ENCODE measurements at places on chromosomes 6 and 20.

GRCh38 chr20:58436868-58437645 lies 48.0 kb downstream of the VAPB start:
- no peak for DNase-seq

GRCh38 chr20:4637081-4637797 lies 84.5 kb upstream of the PRND start:
- no peak for DNase-seq

GRCh38 chr6:8499540-8499939 lies 64.2 kb upstream of the SLC35B3 start:
- DNase-seq: no peak

GRCh38 chr6:38180586-38180985 lies 361.1 kb downstream of the ZFAND3 start:
- no peak for DNase-seq

GRCh38 chr6:6997263-6998193 lies 110.2 kb upstream of the RREB1 start:
- DNase-seq: no peak

- no peak for DNase-seq
These were observed 119.4 kb downstream of the PHACTR1 start for GRCh38 chr6:12836009-12836408.

GRCh38 chr6:85372188-85372914 lies 77.5 kb upstream of the NT5E start:
- no peak for DNase-seq

DNA sequence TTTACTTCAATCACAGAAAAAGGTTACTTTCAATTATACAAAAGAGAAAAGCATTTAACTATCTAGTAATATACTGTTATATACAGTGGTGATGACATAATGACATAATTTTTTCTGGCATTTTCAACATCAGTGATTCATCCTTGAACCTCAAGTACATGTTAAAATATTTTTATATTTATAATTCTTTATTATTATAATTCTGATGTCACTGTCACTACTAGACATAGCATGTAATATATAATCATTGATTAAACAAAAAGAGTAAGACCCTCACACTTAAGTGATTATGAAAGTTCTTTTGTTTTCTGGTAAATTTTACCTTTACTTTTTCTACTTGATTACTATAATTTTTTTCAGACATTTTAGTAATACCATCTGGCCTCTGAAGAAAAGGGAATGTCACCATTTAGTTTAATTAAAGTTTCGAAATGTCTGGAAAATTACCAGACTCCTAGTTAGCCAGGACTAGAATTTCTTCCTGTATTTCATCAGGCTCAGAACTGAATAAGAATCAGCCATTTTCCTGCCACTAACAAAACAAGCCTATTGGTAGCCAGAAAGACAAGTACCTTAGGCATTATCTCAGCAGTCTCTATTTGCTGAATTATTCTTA lies 71.5 kb downstream of the FILIP1 start:
- no peak for DNase-seq

DNA sequence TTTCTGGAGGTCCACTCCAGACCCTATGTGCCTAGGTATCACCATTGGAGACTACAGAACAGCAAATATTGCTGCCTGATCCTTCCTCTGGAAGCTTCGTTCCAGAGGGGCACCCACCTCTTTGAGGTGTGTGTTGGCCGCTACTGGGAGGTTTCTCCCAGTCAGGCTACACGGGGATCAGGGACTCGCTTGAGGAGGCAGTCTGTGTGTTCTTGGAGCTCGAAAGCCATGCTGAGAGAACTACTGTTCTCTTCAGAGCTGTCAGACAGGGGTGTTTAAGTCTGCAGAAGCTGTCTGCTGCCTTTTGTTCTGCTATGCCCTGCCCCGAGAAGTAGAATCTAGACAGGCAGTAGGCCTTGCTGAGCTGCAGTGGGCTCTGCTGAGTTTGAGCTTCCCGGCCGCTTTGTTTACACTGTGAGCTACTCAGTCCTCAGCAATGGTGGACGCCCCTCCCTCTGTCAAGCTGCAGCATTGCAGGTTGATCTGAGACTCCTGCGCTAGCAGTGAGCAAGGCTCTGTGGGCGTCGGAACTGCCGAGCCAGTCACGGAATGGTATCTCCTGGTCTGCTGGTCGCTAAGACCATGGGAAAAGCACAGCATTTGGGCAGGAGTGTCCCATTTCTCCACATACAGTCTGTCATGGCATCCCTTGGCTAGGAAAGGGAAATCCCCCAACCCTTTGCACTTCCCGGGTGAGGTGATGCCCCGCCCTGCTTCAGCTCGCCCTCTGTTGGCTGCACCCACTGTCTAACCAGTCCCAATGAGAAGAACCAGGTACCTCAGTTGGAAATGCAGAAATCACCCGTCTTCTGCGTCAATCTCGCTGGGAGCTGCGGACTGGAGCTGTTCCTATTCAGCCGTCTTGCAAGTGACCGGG lies 32.5 kb upstream of the ASCC3 start:
- no peak for DNase-seq

- no peak for DNase-seq
These were observed 308.1 kb downstream of the FOXC1 start for GRCh38 chr6:1917626-1918371.

- no peak for DNase-seq
These were observed 96.6 kb downstream of the EPB41L2 start for GRCh38 chr6:130966344-130966980.

- DNase-seq: no peak
These were observed 31.9 kb downstream of the MARCKS start for GRCh38 chr6:113888956-113889630.

DNA sequence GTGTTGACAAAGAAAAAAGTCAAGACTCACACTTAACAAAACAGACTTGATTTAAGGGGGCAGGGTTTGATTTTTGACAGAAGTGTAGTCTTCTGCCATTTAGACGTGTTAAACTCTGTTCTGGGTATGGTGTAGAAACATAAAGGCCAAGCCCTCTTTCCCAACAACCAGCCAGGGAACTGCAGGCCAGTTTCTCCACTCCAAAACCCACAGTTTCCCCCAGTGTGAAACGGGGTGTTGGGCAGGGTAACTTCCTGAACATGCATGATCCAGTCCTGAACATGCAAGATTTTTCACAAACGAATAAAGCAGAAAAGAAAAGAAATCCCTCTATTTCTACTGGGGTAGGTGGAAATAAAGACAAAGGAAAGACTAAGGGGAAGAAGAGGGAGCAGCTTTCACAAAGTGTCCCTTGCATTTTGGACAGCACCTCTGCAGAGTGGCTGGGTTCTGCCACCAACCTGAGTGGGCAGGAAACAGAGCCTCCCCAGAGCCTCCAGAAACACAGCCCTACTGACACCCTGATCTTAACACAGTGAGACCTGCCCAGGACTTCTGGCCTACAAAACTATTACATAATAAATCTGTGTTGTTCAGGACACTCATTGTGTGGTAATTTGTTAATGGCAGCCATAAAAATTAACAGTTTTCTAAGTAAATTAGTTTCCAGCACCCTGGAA lies 7.5 kb downstream of the APMAP start:
- DNase-seq: no peak

GRCh38 chr6:14083751-14084150 lies 33.8 kb upstream of the CD83 start:
- DNase-seq: no peak

- DNase-seq: no peak
These were observed 18.2 kb downstream of the AKAP12 start for GRCh38 chr6:151257985-151258445.
